Stimulated activated CD8-positive, alpha-beta memory T cell treated with anti-CD3 and anti-CD28 coated beads, Interleukin-4, amount 100 ng/mL, for 1 hour (primary cell): ENCODE measurements at places on chromosomes 7 and 10.

DNA sequence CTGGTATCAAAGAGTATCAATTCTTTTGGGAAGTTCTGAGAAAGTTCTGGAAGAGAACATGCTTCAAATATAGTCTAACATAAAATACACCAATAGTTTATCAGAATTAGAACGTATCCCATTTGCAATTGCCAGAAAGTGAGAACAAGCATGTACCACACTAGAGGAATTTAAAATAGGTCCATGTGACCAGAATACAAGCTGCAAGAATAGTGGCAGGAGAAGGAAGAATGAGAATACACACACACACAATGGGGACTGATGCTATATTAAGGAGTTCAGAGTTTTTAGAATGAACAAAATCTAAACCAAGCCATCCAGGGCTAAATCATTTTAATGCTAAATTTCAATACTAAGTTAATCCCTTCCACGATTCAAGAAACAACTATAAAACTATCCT is 99.1 kb upstream of the TMEM168 start:
- no peak for DNase-seq

DNA sequence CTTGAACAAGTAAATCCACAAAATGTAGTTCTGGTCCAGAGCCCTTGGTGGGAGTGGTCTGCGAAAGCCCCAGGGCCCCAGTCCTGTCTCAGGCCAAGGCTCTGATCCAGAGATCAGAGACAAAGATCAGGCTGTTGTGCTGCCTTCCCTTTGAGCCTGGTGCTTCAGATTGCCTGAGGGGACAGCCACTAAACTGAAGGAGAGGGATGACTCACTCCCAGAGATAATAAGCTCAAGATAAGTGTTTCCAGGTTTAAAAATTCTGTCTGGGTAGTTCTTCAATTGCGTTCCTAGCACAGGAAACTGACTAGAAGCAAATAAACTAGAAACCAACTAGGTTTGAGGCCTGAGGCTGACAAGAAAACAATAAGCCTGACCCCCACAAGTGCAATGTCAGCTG is 190.2 kb downstream of the RAMP3 start:
- DNase-seq = no peak

GRCh38 chr7:95609277-95609971 is 13.1 kb upstream of the PDK4 start:
- DNase-seq = no peak

DNA sequence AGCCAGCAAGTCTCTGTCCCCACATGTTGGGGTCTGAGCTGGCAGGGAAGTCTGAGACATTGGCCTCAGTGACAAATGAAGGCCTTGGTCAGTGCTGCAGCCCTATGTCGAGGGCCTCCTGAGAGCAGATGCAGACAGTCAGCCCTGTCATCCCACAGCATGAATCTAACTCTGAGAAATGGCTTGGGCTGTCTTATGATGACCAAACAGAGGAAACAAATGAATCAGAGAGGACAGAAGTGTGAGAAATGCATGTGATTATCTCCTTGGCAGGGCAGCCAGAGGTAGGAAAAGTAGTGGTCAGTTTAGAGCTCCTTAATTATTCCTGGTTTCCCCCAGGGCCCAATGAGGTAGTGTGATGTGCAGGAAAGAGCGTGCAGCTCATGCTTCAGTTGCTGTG is 287.6 kb downstream of the SORCS3 start:
- no peak for DNase-seq

GRCh38 chr10:81882011-81882410 is 7.0 kb downstream of the NRG3 start:
- no peak for DNase-seq

DNA sequence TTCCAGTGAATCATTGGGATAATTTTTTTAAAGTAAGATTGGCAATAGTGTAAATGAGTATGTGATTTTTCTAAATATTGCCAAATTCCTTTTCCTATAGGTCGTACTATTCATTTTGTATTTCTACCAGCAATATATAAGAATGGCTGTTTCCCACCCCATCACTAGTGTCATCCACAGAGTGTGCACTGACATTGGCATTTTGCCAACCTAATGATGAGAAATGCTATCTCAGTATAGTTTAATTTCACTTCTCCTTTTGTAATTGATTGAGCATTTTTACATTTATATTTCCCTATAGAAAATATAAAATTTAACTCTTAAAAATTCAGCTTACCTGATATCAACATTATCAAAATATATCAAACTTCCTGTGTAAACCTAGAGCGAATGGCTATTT is 17.6 kb upstream of the TMEM26 start:
- DNase-seq = no peak

DNA sequence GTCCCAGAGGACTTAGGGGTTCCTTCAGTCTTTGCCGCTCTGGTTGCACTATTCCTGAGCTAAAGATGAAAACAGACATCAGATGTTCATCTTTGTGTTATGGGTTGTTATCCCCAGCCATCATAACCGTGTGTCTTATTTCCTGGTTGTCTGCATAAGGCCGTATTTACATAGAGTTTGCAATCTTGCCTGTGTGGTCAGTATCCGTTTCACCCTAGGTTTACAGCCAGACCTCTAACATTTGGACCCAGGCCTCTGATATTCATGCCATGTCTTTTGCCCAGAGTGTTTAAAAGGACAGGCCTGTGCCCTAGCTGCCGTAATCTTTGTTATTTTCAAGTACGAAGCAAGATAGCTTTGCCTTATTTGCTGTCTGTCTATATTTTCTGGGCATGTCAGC is 26.6 kb downstream of the LRRC4 start:
- DNase-seq = no peak

DNA sequence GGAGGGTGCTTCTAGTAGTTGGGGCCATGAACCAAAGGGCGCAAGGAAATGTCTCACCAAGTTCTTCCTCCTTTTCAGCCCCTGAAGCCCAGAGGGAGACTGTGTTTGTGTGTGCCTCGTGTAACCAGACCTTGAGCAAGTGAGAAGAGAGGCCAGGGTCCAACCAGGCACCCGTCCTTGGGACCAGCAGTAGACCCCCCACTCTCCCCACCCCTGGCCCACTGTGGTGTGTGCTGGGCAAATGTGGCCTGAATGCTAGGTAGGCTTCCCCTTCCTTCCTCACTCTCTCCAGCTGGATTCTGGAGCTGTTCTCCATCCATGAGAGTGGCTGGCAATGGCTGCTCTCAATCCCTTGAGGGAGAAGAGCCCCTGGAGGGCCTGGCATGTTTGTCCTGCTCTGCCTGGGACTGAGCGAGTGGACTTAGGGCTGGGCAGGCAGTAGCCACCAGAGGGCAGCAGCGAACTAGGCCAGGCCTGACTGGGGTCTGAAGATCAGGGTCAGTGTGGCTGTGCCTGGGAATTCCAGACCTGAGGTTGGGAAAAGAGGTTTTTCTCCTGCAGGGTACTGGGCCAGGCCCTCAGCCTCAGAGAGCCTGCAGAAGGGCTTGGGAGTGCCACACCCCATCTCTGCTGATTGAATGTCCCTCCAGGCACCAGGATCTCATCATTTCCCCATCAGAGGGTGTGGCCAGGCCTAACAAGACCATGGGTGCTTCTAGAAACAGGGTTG is 12.5 kb downstream of the SFRP5 start:
- peak; percentile 22 for DNase-seq

DNA sequence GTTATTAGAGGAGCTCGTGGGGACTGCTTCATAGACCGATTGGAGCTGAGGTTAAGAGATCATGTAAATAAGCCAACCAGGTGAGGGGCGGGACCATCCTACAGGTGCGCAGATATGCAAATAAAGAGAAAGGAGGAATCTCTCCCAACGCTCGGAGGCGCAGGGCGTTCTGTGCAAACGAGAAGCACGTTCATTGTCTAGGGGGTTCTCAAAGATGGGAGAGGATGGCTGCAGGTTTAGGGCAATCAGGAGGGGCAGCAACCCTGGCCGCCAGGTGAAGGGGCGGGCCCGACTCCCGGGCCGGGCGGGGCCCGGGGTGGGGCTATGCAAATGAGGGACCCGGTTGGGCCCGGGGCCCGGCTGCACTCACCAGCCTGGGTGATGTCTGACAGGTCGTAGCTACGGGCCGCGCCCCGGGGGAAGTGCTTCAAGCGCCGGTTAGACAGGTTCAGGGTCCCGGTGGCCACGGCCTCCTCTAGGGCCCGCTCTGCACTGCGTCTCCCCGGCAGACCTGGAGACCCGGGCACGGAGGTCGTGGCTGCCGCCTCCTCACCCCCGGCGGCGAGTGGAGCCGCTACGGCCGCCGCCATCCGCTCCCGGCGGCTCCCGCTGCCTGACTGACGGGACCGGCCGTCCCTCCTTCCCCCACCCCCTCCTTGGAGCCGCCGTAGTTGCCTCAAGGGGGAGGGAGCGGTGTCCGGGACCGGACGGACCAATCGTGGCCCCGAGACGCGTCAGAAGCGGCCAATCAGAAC is at the start of gene LRCH4:
LRCH4 (minus strand) TSS at position 619 of the 755 bp plus-strand sequence; CDS start at position 590, 29 bp downstream.
- no peak for DNase-seq

GRCh38 chr10:48473704-48474103 is 131.2 kb downstream of the ARHGAP22 start:
- DNase-seq = no peak

DNA sequence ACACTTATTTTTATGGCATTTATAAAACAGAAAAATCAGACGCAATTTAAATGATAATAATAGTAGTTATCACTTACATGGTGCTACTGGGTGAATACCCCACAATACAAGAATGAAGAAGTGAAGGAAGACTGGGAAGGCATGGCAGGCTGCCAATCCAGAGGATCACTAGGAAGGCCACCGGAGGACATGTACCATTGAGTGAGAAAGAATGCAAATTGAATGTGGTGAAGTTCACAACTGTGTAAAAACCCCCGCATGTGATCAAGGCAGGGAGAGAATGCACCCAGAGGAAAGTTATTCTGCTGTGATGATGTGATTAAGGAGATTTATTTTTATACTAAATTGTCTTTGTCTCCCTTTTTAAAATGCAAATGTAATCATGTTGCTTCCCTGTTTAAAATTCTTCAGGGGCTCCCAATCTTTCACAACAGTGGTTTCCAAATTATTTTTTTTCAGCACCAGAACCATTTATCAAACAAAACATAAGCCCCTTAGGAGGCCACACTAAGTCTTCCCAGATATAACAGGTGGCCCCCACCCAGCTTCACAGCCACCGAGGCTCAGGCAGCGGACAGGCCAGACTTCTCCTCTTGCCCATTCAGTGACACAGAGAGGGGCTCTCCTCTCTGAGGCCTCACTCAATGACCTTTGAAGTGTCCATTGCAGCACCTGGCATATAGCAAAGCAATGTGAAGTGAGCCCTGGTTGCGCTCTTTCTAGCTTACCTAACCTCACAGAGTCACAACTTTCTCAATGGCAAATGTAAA is 59.6 kb downstream of the FRMPD2 start:
- no peak for DNase-seq

DNA sequence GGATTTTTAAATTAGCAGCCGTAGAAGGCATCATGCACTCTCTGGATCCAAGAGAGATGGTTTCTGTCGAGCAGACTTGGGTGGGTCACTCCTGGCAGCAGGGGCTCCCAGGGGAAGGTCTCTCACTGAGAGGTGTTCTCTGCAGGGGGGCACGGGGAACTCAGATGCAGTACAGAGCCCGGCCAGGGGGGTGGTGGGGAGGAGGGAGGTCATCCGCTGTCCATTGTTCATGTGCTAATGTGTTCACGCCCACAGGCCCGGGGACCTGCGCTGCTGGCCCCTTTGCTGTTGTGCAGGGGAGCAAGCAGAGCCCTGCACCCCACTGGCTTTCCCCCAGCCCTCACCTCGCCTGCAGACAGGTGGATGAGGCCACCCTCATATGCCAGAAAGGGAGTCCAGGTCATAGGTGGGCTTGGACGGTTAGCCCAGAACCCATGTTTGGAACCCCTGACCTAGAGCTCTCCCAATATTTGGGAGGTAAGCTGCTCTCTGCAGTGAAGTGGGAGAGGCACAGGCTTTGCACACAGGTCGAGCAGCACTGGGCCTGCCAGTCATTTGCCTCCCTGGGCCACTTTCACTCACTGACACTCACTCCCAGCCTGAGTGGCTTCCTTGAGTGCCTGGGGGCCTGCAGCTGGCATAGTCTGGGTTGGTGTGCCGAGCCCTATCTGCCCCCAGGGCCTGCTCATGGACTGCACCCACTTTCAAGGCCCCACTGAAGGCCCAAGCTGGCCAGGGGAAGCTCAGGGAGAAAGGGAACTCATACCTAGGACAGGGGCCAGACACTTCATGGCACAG is 12.6 kb upstream of the TBRG4 start:
- DNase-seq = no peak

- DNase-seq = no peak
These were observed 51.4 kb downstream of the ADARB2 start for GRCh38 chr10:1685699-1686490.

DNA sequence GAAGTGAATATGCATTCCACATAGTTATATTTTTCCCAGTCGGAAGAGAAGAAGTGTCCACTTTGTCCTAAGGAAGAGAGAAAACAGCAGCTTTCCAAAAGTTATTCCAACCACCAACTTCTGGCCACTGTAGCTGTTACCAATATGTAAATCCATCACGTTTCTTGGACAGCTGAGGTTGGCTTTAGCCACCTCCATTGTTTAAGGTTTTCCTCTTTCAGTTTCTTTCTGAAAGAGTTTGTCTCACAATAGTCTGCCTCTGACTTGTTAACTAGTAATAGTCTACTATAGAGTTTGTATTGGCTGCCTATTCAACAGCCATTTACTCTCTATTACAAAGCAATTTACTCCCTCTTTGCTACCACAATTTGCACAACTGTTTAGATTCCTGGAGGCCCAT is 457.6 kb upstream of the LRRN3 start:
- no peak for DNase-seq

DNA sequence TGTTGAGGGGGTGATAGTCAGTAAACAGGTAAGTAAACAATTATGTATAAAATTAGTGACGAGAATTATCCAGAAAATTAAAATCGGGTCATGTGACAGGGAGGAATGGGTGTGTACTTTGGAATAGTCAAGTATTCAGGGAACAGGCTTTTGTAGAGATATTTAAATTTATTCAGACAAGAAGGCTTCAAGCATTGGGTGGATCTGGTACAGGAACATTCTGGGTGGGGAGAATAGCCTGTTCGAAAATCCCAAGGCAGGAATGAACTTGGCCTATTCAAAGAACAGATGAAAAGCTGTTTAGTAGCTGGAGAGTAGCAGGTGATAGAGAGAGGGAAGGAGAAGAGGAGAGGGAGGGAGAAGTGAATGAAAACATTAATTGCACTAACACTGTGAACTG is 448.9 kb upstream of the FZD8 start:
- DNase-seq = no peak

- DNase-seq = no peak
These were observed 37.0 kb downstream of the KCNMA1 start for GRCh38 chr10:77600640-77601039.

- no peak for DNase-seq
These were observed 138.6 kb downstream of the CHN2 start for GRCh38 chr7:29332875-29333855.

DNA sequence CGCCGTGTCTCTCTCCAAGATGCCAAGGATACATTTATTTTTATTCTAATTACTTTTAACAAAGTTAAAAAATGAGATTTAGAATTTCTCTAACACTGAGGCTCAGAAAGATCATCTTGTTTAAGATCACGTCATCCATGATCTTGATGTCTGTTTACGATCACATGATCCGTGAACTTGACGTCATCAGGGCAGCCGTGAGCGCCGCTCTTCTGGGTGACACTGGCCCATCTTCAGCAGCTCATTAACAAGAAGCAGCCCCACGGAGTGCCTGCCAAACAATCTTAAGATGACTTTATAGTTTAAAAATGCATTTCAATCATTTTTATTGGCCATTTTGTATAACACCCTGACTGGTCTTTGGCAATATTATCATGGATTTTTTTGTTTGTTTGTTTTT is 291.1 kb upstream of the PRKCQ start:
- DNase-seq = no peak

- no peak for DNase-seq
These were observed 136.3 kb downstream of the ZNF248 start for GRCh38 chr10:37721100-37721499.

- no peak for DNase-seq
These were observed 319.3 kb upstream of the CACNA2D1 start for GRCh38 chr7:82762880-82763279.

- DNase-seq = no peak
These were observed 32.0 kb upstream of the EN2 start for GRCh38 chr7:155425887-155426286.
